Dermis microvascular lymphatic vessel endothelial cell (primary cell): ENCODE measurements at places on chromosomes 3 and 15. TPM values are rescaled to one million over a fixed set of nuclear protein-coding genes. Genes with fewer than 3 reads are reported as not detected.

DNA sequence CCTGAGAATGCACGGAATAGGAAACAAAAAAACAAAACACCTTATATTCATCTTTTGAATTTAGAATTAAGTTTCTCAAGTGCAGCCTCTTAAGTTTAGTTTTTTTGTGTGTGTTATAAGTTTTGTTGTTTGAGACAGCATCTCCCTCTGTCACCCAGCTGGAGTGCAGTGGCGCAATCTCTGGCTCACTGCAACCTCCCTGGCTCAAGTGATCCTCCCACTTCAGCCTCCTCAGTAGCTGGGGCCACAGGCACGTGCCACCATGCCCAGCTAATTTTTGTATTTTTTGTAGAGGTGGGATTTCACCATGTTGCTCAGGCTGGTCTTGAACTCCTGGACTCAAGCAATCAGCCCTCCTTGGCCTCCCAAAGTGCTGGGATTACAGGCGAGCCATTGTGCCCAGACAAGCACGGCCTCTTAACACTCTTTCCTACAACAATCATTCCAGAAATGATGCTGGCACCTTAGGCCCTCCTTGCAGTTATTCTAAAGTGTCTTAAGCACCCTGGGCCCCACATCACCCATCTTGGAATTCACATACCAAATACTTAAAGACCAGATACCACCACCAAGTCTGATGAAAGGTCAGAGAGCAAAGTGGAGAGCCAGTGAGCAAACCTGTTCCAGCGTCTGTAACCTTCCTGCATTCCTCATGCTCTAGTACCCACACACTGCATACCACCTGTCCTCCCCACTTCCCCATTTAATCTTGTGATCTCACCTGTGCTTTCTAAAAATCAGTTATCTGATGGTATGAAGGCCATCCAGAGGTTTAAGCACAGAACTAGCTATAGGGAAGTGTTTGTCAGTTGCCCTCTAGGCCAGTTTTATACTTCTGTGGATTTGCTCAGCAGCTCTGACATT is 6.9 kb upstream of the SPG11 start:
- DNase-seq: no peak

The TMEM207 gene
- not detected in 2 replicates for total RNA-seq

GRCh38 chr3:7695049-7695448 is 806.6 kb upstream of the LMCD1 start:
- no peak for DNase-seq

The TICRR gene
- 1.5 and 2.7 TPM in 2 replicates for total RNA-seq

The SAMD7 gene
- not detected in 2 replicates for total RNA-seq

The MYL3 gene
- total RNA-seq: 0.13 TPM in 1 of 2 replicates, not detected in the other

- no peak for DNase-seq
Measured at GRCh38 chr15:89864958-89865739, 28.6 kb downstream of the AP3S2 start.
